Neural progenitor cell (in vitro differentiated cells): ENCODE measurements at places on chromosomes 6 and 20.

GRCh38 chr6:167415441-167415961 is 90.6 kb downstream of the TTLL2 start:
- DNase-seq, result no peak

DNA sequence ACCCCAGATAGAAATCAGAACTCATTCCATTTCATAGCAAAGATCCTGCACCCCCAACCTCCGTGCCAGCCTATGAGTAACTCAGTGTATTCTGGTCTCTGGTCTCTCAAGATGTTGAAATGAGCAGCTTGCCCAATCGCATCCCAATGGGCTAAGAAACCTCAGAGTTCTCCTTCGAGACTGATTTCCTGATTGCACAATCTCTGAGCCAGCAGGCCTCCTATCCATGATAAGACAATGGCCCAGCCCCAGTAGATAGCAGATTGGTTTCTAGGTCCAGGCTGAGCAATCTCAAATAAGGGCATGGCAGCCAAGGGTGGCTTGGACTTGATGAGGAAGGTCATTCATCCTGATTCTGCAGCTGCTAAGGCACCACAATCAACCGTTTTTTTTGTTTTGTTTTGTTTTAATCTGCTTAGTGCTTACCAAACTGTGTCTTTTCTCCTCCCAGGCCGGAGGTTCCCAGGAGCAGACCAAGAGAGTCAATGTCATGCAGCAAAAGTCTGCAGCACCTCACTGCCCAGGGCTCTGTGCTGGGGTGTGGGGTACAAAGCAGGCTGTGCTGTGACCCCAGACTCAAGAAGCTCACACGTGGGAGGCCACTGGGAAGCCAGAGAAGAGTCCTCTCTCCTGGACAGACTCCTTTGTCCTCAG is 125.1 kb upstream of the NXT1 start:
- DNase-seq, result no peak

- no peak for DNase-seq
These were observed 99.3 kb downstream of the PRND start for GRCh38 chr20:4820806-4821518.

DNA sequence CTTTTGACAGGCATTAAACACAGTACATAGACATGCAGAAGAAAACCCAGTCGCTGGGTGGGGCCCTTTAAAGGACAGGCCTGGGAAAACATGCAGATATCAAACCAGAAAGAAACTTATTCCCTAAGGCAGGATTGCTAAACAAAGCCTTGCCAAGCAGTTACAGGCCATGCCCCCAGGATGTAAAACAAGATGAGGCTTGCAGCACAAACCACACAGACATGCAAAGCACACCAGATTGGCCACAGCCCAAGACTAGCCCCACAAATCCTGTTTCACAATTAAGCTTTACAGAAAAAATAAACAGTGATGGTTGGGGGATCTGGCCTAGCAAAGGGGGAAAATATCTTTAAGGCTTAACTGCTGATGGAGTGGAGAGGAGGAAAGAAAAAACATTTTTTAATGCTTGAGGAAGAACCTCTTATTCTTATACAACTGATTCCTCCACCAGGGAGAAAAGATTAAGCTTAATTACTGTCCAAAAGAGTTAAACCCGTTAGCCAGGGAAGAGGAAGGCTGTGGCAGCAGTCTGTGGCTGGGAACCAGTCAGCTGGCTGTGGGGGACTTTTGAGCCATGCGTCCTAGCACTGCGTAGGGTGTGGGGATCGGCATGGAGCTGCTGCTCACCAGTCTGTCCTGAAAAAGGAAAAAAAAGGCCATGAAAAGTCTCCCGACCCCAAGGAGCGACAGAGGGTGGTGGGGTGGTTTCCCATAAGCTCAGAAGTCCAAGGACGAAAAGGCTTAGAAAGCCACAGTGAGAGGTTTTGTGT is 28.4 kb downstream of the COL19A1 start:
- DNase-seq, result peak; percentile 13

GRCh38 chr20:62252342-62252966 is 14.1 kb downstream of the OSBPL2 start:
- no peak for DNase-seq

DNA sequence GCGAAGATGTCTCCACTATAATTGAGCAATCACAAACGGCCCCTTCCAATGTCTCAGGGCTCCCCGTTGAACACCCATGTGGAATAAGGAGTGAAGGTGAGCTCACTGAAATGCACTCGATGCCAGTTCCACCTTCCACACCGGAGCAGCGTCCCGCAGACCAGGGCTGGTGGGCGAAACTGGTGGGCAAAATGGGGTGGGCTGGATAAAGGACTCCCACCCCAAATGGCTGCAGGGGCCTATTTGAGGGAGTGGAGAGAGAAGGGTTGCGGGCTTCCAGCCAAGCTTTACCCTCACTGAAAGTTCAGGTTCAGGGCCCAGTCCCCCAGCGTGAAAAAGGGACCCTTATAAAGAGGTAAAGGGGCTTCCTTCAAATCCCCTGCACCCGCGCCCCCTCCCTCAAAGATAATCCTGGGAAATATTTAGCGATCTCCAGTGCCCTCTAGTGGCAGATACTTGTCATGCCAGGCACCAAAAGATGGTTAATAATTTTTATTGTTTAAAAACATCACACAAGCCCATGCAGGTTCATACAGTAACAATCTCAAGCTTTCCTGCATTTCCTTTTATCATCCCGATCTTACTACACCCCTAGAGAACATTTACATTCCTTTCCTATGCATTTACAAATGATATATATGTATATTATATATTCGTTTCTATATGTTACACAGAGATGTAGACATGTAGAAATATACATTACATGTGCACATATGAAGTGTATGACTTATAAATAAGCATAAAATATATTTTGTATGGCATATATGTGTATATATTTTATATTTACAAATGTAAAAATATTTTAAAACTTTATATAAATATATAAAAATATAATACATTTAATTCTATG is 58.2 kb upstream of the NKX2-2 start:
- peak; percentile 56 for DNase-seq

GRCh38 chr20:62155428-62156253 is 12.1 kb downstream of the SS18L1 start:
- DNase-seq, result no peak

GRCh38 chr6:17101422-17102257 is at the start of gene STMND1:
Gene STMND1 (plus strand): TSS chr6:17102050. CDS start chr6:17102258, 208 bp downstream.
- DNase-seq, result peak; percentile 63

GRCh38 chr20:6691516-6691915 is 76.0 kb upstream of the BMP2 start:
- DNase-seq, result no peak

- no peak for DNase-seq
These were observed 30.5 kb downstream of the CNKSR3 start for GRCh38 chr6:154479771-154480639.

DNA sequence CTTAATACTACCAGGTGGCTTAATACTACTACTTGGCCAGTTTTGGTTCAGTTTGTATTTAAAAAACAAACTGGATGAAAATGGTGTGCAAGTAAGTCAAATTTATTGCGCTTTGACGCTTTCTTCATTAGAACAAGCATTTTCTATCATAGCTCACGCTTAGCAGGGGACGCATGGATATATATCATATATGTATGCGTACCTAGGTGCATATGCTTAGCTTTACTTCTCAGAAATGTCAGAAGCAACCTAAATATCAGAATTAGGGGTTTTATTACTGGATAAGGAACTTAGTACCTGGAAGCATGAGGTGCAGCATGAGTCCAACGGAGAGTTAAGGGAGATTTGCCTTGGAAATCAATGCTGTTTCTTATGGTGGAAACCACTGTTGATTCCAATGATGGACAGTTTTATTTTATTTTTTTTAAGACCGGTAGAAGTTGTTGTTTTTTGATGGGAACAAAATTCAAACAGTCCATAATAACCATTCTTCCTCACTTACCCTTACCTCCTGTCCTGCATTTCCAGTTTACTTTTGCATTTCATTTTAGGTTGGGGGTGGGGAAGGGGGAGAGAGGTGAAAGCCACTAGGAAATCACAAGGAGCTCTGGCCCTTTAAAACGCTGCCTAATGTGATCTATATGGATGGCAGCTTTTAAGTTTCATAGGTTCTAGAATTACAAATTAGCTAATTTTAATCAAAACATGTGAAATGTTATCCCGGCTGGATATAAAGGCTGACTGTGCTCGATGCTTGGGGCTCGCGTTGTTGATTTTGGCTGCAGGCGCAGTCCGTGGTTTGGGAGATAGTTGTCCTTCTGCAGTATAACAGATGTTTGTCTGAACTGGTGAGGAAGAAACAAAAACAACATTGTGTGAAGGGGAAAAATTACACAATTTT is 2.1 kb downstream of the SOBP start:
- no peak for DNase-seq

GRCh38 chr20:32070282-32070681 is 18.2 kb downstream of the HCK start:
- DNase-seq, result no peak

GRCh38 chr6:53059648-53060589 is 5.3 kb upstream of the FBXO9 start:
- DNase-seq, result peak; percentile 60

DNA sequence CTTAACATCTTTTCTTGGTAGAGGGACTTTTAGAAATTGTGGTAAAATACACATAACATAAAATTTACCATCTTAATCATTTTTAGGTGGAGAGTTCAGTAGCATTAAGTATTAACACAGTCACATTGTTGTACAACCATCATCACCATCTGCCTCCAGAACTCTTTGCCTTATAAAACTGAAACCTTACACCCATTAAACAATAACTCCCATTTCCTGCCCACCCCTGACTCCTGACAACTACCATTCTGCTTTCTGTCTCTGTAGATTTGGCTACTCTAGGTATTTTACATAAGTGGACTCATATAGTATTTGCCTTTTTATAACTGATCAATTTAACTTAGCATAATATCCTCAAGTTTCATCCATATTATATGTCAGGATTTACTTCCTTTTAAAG is 88.7 kb downstream of the ZHX3 start:
- no peak for DNase-seq

DNA sequence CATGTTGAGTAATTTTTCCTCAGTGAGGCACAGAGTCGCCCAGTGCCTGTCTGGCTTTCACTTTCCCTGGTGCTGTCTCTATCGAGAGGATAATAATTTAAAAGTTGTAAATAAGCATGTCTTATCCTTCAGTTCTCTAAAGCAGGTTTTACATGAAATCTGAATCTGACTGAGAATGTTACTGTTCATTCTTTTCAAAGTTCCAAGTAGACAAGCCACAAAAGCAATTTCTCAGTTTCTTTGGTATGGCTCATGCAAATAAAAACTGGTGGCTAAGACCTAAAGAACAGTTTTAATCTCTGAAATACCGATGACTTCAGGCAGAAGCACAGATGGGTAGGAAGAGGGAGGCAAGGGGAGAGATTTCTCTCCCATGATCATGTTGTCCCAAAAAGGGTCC is 87.6 kb upstream of the GCM1 start:
- no peak for DNase-seq

GRCh38 chr20:10655720-10656669 is 17.8 kb downstream of the JAG1 start:
- DNase-seq, result peak; percentile 93

GRCh38 chr6:38489951-38490350 is 149.8 kb downstream of the BTBD9 start:
- no peak for DNase-seq

DNA sequence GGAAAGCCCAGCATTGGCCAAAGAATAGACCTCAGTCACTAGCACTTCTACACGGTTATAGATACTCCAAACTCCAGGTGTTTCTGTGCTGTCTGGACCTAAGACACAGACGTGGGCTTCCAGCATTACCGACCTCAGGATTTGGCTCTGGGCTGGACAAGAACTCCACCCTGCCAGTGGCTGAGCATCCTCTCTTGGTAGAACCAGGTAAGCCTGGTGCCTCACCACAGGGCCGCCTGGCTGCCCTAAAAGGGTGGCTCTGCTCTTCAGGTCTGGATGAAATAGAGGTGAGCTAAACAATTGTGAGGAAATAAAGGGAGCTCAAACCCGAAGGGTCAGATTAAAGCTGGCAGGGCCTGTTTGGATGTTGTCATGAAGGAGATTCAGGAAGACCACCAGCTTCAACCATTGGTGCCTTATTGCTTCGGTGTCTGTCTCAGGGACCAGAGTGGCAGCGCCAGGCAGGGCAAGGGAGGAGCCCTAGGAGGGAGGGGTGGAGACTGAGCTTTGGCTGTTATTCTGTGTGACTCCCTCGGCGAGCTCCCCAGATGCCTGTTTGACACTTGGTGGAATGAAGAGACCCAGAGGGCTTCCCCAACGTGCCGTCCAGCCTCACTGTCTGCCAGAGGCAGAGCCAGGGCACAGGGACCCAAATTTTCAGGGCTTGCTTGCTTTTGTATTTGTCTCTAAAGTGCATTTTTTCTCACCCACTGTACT is 8.6 kb downstream of the SYNDIG1 start:
- DNase-seq, result no peak

DNA sequence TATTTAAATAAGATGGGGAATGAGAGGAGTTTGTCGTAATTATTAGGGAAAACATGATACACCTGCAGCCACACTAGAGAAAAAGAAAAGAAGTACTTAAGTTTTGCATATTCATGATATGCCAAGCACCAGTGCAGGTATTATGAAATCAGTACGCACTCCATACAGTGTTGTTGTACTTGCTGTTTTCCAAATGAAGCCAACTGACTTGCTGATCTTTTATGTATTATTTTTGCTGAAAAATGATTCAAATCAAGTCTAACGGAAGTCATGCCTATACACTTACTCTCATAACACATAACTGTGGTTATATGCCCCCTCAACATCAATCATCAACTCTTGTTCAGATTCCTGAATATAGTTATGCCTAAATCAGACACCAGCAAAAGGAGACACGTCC is 584.9 kb upstream of the EYS start:
- no peak for DNase-seq

DNA sequence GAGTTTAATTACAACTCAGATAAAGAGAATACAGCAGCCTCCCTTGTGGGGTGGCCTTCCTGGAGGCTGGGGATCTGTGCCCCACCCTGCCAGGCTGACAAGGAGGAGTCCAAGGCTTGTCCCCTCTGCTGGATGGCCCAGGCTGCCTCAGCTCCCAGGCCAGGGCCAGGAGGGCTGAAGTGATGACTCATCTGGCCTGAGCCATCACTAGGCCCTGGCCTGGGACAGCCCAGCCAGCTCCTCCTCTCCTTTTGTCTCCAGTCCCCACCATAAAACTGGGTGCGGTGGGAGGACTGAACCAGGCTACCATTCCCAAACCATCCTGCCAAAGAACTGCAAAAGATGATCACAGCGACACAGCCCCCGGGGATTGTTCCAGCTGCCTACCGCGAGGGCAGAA is 15.0 kb downstream of the GRM4 start:
- no peak for DNase-seq

DNA sequence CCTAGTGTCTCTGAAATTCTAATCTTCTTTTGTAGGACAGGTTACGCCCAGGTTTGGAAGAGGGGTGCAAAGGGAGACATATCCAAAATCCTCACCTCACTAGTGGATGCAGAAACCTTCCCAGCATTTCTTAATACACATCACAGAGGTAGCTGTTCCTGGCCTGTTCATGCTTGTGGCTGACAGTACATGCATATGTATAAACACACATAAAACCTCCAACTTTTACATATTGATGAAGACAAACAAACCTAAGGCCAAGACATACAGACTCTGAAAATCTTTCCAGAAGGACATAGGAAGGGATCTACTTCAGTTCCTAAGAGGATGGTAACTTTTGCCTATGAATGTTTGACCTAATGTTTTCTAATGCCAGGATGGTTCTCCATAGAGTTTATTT is 872.1 kb upstream of the FLRT3 start:
- DNase-seq, result no peak
